ENCODE measurements at places on chromosomes 5 and 9.
A peak's percentile ranks its signal among the peaks of the same experiment; 100 is the strongest.

DNA sequence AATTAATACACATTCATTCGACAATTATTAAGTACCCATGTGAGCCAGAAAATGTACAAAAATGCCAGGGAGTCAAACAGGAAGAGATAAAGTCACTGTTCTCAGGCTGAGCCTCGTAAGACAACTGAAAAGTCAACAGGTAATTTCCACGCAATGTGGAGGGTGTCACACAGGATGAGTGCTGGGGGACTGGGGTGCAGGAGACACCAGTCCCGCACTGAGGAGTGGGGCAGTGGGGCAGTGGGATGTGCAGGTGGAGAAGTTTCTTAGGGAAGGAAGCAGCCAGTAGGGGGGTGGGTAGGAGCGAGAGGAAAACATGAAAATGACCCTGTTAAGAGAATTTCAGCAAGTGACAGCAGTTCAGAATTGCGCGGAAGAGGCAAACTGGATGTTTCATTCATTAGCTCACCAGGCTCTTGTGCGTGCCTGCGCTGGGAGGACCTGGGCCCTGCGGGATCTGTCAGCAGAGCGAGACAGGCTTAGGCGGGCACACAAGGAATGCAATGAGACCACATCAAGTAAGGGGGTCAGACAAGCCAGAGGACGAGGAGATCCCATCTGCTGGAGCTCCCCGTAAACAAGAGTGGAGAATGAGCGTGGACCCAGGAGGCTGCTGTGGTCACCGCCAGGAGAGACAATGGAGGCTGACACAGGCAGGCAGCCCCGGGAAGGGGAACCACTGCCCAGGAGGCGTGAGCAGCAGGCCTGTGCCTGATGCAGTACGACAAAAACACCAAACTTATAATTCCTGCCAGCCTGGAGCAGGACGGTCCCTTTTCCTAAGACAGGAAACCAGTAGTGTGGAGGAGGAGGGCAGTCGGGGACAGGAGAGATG is 21.0 kb downstream of the CAMSAP1 start:
- DNase-seq: no peak

DNA sequence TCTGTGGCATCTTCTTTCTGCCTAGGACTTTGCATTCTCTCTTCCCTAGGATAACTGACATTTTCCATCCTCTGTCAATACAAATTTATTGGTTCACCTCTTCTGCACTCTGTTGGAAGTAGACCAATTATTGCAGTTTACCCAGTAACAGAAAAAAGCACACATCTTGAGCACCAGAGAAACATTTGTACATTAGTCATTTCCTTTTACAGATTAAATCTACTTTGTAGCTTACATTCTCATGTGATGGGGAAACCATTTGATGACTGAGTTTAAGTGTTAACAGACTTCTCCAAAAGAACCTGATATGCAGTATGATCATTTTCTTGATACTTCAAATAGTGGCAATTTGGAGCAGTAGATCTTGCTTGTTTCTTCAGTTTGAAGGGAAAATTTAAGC is 1098.8 kb downstream of the DTWD2 start:
- DNase-seq: no peak

GRCh38 chr5:144139586-144139985 is 30.9 kb downstream of the YIPF5 start:
- DNase-seq: no peak

GRCh38 chr9:111034170-111034897 is 3.9 kb downstream of the LPAR1 start:
- DNase-seq: no peak

- no peak for DNase-seq
Observed at GRCh38 chr5:58392496-58392895, 67.4 kb downstream of the PLK2 start.

DNA sequence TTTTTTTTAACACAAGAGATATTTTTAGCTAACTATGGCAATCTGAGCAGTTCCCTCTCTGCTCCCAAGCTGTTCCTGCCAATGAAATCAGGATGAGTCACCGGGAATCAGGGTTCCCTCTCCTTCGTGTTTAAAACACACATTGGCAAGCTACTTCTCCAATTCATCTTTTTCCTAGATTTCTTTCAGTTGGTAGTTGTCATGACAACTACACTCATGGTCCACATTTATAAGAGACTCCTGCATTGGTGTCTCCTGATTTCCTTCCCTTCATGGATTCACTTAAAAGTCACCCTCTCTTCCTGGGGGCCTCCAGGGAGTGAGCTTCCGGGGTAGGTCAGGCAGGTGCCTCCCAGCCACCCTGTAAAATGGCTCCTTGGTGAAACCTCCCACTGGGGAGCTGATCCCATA is 72.3 kb upstream of the NIPAL4 start:
- DNase-seq: no peak

DNA sequence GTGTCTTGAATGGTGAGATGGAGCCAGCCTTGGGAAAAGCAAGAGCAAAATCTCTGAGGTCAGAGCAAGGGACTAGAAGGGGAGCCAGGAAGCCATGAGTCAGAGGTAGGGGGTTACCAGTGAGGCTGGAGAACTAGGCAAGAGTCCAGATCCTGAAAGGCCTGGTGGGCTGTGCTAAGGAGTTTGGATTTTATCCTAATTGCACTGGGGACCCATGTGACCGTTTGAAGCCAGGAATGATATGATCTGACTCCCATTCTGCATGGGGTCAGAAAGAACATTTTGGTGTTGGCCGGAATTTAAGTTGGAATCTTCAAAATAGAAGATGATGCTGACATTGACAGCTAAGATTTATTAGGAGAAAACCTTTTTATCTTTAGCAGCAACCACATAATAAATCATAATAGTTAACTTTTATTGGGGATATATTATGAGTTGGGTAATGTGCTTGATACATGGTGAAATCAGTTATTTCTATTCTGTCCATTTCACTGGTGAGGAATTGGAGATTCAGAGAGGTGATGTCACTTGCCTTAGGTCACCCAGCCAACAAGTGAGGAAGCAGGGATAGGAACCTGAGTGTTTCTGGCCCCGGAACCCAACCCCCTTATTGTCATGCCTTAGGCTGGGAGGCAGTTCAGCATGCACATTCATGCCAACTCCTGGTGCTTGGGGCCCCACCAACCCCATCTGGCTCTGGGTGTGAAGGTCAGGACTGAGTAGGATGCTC is 61.5 kb upstream of the RARS1 start:
- no peak for DNase-seq

DNA sequence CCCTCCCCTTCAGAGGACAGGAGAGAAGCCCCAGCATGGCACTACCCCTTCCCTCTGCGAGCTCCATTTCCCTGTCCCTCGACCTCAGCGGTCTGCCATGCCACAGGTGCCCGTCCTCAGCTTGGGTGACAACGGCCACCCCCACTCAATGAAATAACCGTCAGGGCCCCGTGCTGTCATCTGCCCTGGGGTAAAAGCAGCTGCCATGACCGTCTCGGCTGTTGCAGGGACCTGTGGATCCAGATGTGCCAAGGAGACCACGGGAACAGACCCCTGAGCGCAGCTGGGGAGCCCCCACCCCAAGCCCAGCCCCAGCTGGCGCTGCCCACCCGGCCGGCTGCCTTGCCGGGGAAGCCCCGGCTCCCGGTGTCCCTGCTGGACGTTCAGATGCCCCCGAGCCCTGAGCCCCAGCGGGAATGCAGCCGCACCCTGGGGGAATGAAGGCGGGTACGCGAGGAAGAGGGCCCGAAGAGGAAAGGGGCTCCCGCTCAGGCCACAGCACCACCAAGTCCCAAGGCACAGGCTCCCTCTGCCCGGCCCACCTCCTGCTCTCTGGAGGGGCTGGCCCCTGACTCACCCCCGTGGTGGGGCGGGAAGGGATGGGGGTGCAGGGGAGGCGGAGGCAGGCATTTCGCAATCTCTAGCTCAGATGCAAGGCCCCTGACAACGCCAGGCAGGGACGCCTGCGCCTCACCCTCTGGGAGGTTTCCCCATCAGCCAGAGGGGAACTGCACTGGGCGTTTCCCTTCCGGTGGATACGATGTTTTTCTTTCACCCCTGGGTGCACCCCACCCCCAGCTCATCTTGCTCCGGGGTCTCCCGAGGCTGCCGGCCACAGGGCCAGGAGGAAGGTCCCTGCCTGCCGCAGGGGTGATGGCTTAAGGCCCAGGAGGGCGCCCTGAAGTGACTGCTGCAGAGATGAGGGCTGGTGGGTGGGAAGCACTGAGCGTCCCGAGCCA is 49.2 kb downstream of the NACC2 start:
- DNase-seq: no peak

DNA sequence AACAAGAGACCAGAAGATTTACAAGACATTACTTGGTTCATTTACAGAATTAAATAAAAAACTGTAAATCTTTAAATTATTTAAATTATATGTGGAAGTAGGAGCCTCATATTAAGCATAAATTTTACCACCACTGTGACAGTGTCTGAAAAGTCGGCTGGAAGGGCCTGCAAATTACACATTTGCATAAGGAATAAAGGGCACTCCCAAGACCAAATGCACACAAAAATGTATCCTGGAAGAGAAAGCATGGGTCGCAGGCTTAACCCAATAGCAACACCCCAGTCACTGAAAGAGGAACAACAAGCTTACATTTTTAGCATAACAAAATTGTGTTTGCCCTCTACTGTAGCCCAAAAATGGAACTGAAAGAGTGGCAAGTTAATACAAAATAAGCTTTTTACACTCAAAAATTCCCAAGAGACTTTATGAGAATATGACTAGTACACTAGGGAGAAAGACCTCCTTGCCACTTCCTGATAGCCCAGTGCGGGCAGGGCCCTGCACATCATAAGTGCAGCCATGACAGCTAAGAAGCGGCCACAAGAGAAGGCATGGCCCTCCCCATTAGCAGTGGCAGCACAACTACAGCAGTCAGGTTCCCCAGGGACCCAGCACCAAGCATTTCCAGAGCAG is 482.0 kb downstream of the DTWD2 start:
- no peak for DNase-seq

- DNase-seq: peak; percentile 61
Observed at GRCh38 chr9:136110082-136111061, 8.3 kb downstream of the TMEM250 start.

- DNase-seq: peak; percentile 26
Observed at GRCh38 chr5:125064621-125065438, 318.4 kb upstream of the ZNF608 start.

- peak; percentile 9 for DNase-seq
Observed at GRCh38 chr9:79233542-79233941, 338.2 kb upstream of the TLE4 start.

- no peak for DNase-seq
Observed at GRCh38 chr5:150081541-150082283, 4.6 kb downstream of the CSF1R start.

DNA sequence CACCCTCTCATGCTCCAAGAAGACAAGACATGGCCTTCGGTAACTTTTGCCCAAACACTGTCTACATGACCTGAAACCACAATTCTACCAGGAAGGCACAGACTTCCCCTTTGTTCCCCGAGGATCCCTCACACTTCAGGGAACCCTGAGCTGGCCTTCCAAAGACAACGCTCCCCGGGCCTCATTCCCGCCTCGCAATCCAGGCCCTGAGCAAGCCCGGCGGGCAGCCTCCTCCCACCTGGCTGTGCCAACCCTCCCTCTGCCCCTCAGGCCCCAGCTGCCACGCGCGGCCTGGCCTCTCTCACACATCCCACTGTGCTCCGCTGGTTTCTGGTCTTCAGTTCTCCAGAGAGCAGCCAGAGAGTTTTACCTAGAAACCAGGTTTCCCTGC is 7.3 kb downstream of the QSOX2 start:
- DNase-seq: peak; percentile 26

DNA sequence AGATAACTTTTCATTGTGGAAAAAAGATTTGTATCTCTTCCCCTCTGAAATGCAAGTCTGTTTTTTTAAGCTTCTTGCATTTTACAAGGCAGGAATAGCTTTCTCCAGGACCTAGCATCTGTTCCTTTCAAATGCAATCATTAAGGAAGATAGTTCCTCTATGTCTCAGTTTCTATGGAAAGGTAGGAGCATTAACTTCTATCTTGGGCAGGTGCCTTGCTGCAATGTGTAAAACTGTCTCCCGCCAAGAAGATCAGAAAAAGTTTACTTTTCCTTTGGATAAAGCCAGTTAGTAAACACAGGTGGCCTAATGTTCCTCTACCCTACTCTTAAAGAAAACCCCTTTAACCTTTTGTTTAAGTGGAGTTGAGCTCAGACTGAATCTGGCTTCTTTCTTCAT is 560.6 kb upstream of the CYLC2 start:
- no peak for DNase-seq

DNA sequence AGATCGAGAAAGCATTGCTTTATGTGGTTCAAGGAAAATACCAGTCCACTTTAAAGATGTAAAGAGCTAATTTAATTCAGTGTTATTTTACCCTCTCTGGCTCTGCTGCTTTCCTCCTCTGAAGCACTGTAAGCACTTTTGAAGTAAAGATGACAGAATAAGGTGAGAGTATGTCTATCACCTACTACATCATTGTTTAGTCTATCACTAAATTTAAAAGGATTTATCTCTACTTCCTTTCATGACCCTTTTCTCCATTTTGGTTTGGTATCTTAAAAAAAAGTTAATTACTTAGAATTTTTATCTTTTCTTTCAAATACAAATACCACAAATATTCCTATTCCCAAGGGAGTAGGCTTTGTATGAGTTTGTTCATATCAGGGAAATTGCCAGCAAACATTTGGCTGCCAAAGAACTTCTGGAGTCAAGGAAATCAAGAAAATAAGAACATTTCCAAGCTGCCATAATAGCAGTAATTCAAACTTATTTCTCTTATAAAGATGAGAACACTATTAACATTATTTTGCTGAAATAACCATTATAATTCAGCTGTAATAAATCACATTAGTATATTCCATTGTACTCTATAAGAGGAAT is 77.8 kb downstream of the SLC38A9 start:
- DNase-seq: no peak

- no peak for DNase-seq
Observed at GRCh38 chr5:98705841-98706240, 67.6 kb upstream of the RGMB start.

- no peak for DNase-seq
Observed at GRCh38 chr9:134182554-134183085, 18.3 kb upstream of the RNU6ATAC start.

DNA sequence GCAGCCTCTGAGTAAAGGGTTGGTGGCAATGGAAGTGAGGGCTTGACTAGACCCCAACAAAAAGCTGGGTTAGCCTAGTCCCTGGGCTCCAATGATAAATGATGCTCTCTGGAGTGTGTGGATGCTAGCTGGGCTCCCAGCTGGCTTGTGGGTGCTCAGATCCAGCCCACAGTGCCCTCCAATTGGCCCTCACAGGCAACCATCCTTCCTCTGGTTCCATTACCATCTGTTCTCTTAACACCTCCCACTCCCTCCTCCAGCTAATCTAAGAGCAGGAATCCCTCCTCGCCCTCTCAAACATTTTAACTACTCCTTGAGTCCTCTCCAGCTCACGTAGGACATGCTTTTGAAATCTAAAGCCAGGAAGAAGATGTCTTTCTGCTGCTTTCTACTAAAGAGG is 25.2 kb upstream of the FRMD3 start:
- no peak for DNase-seq

- no peak for DNase-seq
Observed at GRCh38 chr5:139664086-139664693, 16.0 kb downstream of the CXXC5 start.

DNA sequence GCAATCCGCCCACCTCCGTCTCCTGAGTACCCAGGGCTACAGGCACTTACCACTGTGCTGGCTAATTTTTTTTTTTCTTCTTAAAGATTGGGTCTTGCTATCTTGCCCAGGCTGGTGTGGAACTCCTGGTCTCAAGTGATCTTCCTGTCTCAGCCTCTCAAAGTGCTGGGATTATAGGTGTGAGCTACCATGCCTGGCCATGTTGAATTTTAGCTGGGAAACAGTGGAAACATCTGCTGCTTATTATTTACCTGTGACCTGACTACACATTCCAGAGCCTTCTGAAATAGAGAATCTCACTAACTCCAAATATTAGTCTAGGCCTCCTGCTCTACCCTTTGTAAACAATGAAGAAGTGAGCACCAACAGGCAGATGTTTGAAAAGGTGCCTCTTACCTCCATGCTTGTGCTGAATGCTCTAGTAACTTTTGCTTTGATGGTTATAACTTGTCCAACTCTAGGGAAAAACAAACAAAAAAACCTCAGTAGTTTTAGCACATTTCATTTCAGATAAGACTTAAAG is 22.5 kb downstream of the ACOT12 start:
- DNase-seq: no peak
